ENCODE measurements at places on chromosomes 5 and 9.

- no peak for DNase-seq
Observed at GRCh38 chr9:112125951-112126388, 49.1 kb downstream of the SUSD1 start.

- no peak for DNase-seq
Observed at GRCh38 chr5:2383698-2384065, 367.8 kb downstream of the IRX2 start.

DNA sequence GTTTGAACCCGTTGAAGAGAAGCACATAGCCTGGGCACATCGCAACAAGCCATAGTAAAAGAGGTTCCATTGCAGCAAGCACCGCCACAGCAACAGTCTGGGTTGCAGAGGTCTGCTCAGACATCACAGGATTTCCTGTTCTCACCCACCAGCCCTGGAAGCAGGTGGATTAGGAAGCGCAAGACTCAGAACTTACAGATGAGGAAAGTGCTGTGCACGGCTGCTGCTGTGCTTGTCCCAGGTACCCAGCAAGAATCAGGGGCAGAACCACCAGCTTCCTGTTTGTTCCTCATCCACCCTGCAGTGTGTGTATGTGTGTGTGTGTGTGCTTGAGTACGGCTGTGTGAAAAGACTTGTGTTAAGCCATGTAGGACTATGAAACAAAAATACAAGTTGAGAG is 124.7 kb upstream of the IRX2 start:
- DNase-seq, result no peak

- DNase-seq, result no peak
Observed at GRCh38 chr5:111434800-111435199, 77.5 kb downstream of the STARD4 start.

GRCh38 chr9:95494022-95494415 is 22.8 kb downstream of the PTCH1 start:
- DNase-seq, result no peak

- no peak for DNase-seq
Observed at GRCh38 chr9:89134709-89135108, 43.9 kb downstream of the SHC3 start.

DNA sequence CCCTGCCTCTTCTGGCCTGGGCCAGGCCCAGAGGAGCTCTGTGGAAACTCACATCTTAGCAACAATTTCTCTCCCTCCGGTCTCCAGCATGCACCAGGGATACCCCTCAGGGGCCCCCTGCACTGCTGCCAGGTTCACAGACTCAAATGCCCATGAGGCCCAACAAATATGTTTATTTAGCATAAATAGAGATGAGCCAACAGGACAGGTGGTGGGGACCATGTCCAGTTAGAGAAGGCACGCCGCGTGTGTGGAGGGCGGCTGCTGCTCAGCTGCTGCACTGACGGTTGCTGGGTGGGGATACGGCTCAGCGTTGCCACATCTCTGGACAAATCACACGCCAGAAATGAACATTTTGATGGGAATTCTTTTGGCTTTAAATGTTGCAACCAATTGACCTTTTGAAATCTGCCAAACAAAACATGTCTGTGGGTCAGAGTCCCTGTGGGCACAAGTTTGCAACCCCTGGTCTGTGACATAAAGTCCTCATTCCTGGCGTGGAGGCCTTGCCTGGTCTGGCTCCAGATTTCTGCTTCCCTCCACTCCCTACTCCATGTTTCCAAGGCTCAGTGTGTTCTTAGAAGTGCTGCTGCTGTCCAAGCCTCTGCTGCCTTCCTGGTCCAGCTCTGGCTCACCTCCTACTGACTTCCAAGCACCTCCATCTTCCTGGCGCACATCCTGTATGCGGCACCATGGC is 88.9 kb downstream of the AMBP start:
- DNase-seq, result no peak

- DNase-seq, result no peak
Observed at GRCh38 chr9:31188496-31188895, 1195.9 kb upstream of the ACO1 start.

GRCh38 chr5:167773668-167774301 is 517.7 kb upstream of the WWC1 start:
- no peak for DNase-seq

DNA sequence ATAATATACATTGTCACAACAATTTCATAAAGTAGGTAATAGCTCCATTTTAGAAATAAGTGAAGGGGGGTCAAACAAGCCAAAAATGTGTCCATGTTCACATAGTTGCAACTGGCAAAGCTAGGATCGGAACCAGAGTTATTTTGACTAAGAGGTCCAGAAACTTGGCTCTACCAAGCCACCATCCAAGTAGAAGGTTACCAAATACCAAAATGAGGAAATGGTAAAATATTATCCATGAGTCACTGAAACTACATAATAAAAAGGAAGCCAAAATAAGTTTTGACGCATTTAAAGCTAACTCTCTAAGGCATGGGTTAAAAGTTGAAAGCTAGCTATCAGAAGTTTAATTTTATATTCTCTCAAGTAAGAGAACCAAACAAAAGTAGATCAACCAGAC is 886.9 kb upstream of the DMAC1 start:
- no peak for DNase-seq

- DNase-seq, result no peak
Observed at GRCh38 chr5:56314529-56314928, 81.4 kb upstream of the ANKRD55 start.

- DNase-seq, result no peak
Observed at GRCh38 chr5:171152382-171152781, 156.7 kb upstream of the TLX3 start.

DNA sequence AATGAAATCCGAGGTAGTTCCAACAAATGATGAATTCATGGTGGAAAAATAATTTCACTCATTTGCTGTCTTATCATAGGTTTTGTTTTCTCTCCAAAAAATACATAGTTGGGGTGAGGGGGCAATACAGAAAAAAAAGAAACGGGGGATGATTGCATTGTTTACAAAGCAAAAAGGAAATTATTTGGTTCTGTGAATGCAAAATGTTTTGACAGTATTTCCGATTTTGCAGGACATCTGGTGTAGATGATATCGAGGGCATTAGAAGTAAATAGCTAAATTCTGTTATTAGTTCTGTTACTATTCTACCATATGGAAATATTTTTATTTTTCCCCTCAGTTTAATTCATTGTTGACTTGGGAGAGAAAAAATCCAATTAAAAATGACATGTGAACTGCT is 201.7 kb downstream of the MARCHF11 start:
- DNase-seq, result no peak

DNA sequence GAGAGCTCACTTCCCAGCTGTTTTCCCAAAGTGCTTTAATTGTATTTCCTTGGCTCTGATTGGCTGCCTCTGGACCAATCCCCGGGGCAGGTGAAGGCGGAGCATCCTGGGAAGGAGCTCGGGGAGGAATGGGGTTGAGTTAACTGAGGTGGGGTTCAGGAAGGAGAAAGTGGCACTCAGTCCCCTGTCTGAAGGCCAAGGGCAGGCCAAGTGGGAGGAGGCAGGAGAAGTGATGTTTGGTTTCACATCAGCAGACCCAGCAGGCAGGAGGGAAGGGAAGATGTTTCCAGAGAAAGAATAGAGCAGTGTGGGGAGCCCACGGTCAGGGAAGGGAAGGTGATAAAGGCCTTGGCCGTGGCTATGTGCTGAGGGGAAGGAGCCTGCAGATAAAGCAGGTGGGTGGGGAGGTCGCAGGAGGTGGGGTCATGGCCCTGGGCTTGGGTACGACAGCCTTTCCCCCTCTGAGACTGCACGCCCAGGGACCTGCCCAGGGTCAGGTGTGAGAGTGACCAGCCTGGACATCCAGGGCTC is 3.1 kb downstream of the TSPAN17 start:
- DNase-seq, result no peak

DNA sequence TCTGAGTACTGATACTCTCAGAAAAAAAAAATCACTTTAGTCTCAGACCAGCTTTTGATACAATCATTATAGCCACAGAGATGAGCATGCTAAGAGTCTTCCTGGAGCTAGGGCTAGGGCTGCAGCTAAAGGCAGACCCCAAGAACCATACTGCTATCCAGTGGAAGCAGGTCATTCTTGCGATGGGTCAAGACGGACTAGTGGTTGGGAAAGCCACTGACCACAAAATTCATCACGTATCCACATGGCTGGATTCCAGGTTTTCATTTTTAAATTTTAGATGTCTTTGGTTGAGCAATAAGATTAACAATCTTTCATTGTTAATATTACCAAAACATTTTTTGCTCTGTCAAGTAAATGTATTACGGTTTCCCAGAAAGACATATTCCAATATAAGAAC is 598.1 kb downstream of the DNAH5 start:
- no peak for DNase-seq

GRCh38 chr9:69190863-69191181 is 16.7 kb downstream of the TJP2 start:
- no peak for DNase-seq

GRCh38 chr9:77803423-77803822 is 155.3 kb upstream of the GNA14 start:
- no peak for DNase-seq

GRCh38 chr9:100580257-100580656 is 2.4 kb downstream of the CAVIN4 start:
- no peak for DNase-seq

GRCh38 chr5:137737349-137738131 is 1.7 kb upstream of the KLHL3 start:
- DNase-seq, result no peak

GRCh38 chr5:32379421-32379820 is 65.1 kb downstream of the ZFR start:
- DNase-seq, result no peak

Measured in non-pigmented ciliary epithelial cell (primary cell).